Nucleus accumbens (tissue), 56 donors: ENCODE measurements at places on chromosomes 4 and X.
A peak's percentile ranks its signal among the peaks of the same experiment; 100 is the strongest.

DNA sequence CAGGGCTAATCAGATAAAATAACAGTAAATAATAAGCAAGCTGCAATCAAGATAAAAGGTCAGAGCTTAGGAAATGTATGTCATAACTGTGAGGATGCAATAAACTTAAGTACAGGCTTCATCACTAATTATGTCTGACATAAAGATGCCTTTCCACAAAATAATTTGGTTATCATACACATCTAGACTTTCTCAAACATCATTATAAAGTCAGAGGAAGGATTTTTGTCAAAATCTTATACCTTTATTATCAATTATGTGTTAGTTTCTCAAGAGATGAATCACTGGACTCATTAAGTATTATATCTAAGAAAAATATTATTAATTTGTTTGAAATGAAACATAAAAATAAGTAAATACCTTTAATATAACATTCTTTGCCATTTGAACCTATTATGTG is 695.4 kb upstream of the INTU start:
- DNase-seq = no peak

DNA sequence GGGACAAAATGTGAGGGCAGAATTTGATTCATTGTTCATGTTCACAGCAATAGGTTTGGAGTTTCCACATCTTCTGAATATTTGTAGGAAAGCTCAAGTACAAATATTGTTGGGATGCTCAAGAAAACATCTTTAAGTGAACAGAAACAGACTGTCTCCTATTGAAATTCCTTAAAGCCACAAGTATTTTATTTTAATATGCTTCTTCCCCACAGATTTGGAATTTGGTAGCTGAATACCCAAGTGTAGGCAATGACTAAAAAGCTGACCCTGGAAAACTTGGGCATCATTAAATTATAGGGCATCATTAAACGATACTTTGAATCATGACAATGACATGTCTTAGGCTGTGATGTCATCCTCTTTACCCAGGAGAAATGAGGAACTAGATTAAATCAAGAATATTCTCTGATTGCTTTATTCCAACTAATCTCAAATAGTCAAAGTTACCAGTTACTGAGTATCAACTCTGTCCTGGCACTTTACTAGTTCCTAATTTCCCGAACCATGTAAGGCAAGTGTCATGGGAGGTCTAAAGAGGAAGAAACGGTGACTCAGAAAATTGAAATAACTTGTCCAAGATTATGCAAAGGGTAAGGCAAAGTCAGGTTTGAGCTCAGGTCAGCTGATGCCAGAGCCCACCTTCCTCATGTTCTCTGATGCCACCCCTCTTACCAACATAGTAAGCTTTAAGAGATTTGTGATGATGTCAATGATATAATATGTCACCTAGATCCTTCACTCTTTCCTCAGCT is 223.1 kb upstream of the LEF1 start:
- no peak for DNase-seq

DNA sequence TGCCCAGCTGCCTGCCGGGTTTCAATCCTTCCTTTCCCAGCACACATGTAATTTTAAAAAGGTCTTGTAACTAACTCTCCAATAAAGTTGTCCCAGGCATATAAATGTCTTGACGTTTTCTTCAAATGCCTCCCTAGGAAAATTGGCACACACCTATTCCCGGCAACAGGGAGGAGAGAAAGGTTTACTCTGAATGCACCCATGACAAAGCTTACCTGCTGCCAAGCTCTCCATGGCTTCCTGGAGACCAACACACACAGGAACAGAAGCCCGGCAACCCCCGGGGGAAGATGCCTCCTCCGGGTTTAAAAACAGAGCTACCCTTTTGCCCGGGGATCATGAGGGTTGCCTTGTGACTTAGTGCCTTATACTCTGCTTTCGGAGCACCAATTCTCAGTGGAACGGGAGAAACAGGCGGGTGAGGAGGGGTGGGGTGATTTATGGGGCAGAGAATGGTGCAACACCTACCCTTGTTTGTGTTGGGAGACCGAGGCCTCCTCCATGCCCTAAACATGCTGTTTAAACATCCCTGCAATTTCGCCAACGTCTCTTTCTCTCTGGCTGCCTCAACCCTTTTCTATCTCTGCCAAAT is 4.8 kb upstream of the GYG2 start:
- no peak for DNase-seq

DNA sequence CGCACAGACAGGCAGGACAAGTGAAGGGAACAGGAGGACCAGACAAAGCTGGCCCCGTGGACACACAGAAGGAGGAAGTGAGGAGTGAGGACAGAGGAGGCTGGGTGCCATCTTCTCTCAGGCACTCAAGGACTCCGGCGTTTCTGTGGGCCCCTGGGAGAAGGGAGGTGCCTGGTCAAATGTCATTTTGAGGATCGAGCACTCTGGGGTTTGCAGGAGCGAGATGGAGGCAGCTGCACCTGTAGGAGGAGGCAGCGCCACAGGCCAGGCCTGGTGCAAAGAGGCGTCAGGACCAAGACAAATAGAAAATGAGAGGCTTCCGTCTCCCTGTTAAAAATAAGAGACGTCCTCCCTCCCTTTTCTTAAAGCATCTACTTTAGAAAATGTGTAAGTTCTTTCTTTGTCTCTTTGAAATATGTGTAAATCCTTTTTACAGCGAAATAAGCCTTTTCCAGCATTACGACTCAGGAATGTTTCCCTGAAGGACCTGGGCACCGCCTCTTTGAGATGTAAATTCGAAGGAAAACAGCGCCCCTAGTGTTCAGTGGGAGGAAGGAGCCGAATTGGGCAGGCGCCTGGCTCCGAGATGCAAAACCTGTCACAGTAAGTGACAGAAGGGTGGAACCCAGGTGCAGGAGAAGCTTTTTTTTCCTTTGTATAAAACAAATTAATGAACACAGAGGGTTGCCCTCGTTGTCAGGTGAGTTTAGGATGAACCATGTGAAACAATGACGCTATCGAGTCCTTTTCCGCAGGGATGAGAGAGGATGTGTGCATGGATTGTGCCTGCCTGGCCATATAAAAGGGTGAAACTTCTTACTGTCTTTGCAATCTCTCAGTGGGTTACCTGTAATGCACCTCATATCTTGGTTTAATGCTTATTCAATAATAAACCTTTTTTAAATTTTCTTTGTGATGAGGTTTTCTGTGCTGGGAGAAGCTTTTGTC is 1.4 kb upstream of the C4orf50 start:
- DNase-seq = peak; percentile 21

DNA sequence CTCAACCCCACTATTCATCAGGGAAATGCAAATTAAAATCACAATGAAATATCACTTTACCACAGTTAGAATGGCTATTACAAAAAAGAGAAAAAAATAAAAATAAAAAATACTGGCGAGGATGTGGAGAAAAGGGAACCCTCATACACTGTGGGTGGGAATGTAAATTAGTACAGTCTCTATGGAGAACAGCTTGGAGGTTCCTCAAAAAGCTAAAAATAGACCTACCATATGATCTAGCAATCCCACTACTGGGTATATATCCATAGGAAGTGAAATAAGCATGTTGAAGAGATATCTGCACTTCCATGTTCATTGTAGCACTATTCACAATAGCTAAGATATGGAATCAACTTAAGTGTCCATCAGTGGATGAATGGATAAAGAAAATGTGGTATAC is 50.5 kb upstream of the PAGE1 start:
- DNase-seq = no peak

- no peak for DNase-seq
Observed at GRCh38 chr4:77232653-77233052, 75.6 kb downstream of the CCNG2 start.

DNA sequence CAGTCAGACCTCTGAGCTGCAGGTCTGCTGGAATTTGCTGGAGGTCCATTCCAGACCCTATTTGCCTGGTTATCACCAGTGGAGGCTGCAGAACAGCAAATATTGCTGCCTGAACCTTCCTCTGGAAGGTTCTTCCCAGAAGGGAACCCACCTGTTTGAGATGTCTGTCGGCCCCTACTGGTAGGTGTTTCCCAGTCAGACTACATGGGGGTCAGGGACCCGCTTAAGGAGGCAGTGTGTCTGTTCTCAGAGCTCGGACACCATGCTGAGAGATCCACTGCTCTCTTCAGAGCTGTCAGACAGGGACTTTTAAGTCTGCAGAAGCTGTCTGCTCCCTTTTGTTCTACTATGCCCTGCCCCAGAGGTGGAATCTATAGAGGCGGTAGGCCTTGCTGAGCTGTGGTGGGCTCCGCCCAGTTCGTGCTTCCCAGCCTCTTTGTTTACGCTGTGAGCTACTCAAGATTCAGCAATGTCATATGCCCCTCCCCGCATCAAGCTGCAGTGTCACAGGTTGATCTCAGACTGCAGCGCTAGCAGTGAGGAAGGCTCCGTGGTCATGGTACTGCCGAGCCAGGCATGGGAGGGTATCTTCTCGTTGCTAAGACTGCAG is 44.1 kb upstream of the KDR start:
- no peak for DNase-seq

DNA sequence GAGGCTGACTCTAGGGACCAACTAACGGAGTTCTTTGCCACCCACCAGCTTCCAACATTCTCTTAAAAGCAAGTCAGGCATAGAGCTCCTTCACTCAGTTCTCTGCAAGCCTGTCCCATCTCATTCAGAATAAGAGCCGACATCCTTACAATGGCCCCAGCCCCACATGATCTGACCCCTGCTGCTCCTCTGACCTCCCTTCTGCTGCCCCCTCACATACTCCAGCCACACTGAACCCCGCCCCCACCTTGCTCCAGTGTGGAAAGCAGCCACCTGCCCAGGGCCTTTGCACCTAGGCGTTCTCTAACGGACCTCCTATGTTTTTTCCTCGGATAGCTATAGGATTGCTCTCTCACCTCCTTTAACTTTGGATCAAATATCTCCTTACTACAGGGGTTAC is 143.2 kb upstream of the ETNPPL start:
- DNase-seq = no peak

DNA sequence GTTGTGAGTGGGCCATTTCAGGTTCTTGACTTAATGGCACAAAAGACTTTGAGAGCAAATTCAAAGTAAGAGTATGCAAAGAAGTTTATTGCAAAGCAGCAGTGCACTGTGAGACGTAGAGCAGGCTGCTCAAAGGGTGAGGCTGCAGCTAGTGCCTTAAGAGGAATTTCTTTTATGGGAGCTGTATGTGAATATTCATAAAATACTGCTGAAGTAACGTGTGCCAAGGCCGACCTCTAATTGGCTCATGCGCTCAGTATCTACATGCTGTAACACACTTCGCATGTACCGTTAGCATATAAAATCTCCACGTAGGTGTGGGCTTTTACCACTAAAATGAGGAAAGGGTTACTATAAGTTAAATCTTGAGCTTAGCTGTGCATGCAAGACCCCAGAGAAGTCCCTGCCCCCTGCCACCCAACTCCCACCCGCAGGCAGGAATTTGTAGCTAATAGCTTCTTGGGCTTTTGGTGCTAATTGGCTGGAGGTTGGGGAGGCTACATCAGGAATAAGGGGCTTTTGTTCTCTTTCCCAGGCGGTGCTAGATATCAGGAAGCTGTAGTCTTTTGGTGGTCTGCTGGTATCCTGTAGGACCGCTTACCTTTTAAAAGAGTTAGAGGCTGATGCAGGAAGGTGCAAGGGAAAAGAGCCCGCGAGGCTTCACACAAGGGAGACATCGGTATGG is 47.6 kb downstream of the FSTL5 start:
- no peak for DNase-seq

DNA sequence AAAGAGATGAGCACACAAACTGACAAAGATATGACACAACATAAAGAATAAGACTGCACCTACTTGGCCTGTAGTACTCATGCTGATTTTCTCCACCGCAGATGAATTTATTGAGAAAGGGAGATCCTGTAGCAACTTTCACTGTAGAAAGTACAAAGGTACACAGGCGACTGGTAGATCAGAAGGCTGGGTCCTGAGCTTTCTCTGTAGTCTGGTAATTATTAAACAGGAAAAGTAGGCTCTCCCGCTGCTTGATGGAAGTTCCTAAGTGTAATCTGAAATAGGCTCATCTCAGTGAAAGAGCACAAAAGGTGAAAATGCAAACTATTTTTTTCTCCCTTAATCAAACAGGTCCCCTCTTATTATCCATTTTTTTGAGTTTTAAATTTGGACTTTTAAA is at the start of gene ADH6:
Gene ADH6, minus strand, starts transcription at position 175 of the 400 bp plus-strand sequence. Its CDS starts 94 bp downstream, at position 81.
- DNase-seq = no peak

GRCh38 chrX:38273453-38273852 is 52.8 kb upstream of the SRPX start:
- no peak for DNase-seq

- peak; percentile 10 for DNase-seq
Observed at GRCh38 chr4:169612871-169613859, 782 bp upstream of the NEK1 start.

DNA sequence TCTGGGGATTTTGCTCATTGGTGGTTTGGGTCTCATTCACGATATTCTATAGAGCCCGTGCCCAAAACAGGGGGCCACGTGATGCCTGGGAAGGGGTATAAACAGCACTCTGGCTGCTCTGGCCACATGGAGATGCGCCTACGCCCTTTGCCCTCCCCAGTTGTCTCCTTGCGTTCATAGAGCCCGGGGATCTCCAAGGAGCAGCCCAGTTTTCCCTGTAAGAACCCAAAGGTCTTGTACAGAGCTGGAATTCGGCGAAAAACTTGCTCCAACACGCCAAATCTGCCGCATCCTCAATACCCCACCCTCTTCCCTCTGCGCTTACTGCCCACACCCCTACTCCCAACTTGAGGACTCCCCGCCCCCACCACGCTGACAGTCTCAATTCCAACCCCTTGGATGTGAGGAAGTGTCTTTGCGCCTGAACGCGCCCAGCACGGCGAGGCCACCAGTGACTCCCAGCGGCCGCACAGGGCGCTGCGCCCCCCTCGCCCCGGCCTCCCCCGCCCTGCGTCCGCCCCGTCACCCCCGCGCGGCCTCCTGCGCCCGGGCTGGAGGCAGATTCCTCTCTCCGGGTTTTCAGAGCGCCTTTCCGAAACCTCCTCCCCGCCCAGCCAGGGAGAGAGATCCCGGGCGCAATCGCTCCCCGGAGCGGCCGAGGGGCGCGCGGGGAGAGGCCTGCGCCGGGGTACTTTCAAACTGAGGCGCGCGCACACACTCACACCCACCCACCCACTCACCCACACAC is at the start of gene NHS:
Gene NHS, plus strand, starts transcription at position 582 of the 748 bp plus-strand sequence. CDS start 558 bp downstream, outside the sequence.
- no peak for DNase-seq

DNA sequence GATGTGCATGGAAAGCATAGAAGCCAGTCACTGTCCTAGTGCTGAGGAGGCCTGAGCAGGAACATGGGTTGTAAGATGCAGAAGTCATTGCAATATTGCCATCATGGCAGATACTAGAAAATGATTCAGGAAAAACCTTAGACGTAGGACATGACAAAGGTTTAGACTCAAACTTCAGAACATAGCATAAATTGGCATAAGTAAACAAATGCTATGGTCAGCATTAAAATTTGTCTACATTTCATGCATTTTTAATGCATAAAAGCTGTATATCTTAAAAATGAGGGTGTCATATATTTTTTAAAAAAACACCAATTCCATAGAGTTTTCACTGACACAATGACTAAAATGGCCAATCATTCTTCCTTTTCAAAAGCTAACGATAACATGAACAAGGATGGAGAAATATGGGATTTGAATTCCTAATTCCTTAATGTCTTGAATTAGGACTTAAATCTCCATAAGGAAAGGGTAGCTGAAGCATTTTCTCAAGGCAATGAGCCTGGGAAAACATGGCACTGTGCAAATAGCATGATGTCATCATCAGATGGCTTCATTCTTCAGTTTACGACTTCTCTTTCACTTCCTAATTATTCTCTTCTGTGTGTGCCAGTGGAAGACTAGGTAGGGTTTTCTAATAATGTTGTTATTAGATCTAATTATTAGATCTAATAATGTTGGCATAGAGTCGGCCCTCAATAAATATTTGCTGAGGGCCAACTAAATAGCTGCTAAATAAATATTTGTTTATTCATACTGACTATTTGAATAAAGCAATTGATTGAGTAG is 125.1 kb upstream of the FRG1 start:
- DNase-seq = no peak

- DNase-seq = no peak
Observed at GRCh38 chr4:173293663-173294062, 40.5 kb downstream of the HMGB2 start.
